ENCODE measurements at places on chromosomes 4 and X. TPM values are rescaled to one million over a fixed set of nuclear protein-coding genes. Genes with fewer than 3 reads are reported as not detected.

Gene ATP11C
- 1.3 TPM for polyA plus RNA-seq

Gene FRMPD4
- 0.23 TPM for polyA plus RNA-seq

Gene NAP1L3
- 7.8 TPM for polyA plus RNA-seq

Gene GAGE10
- not detected for polyA plus RNA-seq

Gene MTNR1A
- 0.09 TPM for polyA plus RNA-seq
